ENCODE measurements at places on chromosomes 2 and 18.

GRCh38 chr2:175035806-175036205, 30.6 kb upstream of the CHN1 start:
- no peak for DNase-seq

DNA sequence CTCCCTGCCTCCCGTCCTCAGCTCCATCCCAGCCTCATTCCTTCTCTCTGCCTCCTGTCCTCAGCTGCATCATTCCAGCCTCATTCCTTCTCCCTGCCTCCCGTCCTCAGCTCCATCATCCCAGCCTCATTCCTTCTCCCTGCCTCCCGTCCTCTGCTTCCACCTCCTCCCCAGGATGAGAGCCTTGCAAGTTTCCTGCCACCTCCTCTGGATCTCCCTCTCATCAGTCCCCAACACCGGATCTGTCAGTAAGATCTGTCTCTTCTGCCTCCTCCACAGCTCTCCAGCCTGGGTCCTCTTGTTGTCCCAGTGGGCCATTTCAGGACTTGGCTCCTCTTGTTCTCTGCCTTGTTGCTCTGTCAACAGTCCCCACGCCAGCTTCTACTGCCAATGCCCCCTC, 130.9 kb downstream of the NDUFA10 start:
- no peak for DNase-seq

- DNase-seq, result no peak
Measured at GRCh38 chr2:180077295-180077906, 70.3 kb upstream of the CWC22 start.

DNA sequence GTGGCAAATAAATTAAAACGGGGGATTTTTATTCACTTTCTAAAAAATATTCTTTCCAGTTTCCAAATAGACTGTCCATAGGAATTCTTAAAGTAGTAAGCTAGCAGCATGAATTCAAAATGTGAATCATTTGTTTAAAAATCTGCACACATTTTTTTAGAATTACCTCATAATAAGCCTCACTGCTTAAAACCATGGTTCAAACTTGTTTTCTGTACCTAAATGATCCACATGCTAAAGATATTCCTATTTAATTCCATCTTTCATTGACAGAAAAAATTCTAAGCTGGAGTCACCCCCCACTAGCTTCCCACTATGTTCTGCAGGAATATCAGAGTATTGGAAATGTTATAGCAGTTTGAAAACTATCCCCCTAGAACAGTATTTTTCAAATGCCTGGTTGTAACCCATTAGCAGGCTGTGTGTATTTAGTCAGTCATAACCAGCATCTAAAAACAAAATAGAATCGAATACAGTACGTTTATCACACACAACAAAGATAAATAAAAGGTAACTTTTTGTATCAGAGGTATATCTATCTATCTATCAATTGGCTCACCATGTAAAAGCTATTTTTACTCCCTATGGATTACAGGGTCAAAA, 11.2 kb upstream of the IKZF2 start:
- no peak for DNase-seq

GRCh38 chr18:25278394-25278793, 73.6 kb downstream of the ZNF521 start:
- no peak for DNase-seq

- peak; percentile 19 for DNase-seq
Measured at GRCh38 chr2:60515721-60516226, 37.7 kb downstream of the BCL11A start.

DNA sequence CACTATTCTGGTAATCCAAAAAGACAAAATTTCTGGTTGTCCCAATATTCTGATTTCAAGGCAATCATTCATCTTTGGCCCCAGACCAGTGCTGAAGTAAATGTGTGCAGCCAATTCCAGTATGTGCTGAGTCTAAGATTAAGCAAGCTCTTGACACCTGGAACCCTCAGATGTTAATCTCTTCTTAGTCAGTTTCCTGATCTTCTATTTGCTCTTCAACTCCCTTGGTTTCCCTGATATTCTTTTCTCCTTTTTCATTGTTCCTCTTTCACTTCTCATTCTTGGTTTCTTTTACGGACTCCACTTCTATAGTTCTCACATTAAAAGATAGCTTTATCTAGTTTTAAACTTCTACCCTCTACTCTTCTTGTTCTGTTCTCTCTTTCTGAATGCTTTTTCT, 445.7 kb upstream of the FANCL start:
- DNase-seq, result no peak

GRCh38 chr2:1505031-1505441, 91.8 kb downstream of the TPO start:
- no peak for DNase-seq

GRCh38 chr2:207772081-207772843, 2.6 kb upstream of the FZD5 start:
- peak; percentile 22 for DNase-seq

DNA sequence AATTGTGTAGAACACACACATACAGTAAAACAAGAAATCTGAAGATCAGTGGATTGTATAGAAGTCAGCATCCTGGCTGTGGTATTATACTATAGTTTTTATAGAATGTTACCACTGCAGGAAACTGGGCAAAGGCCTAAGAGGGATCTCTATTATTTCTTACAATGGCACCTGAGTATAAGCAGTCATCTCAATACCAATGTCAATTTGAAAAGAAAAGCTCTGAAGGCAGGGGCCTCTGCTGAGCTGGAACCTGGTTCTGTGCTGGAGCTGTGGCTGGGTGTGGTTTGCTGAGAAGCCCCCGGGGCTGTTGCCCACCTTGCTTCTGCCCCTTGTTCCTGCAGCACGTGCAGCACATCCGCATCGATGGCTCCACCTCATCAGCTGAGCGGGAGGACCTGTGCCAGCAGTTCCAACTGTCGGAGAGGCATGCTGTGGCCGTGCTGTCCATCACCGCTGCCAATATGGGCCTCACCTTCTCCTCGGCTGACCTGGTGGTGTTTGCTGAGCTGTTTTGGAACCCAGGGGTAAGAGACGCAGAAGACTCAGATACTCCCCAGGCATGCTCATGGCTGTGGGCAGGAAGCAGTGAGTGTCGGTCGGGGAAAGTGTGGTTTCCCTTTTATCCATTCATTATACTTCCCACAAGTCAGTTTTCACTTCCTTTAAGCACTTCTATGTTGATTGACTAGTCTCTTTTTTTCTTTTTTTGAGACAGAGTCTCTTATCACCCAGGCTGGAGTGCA, 23.5 kb upstream of the RPL37A start:
- DNase-seq, result peak; percentile 45

GRCh38 chr2:133711201-133711600, 142.9 kb upstream of the NCKAP5 start:
- no peak for DNase-seq

DNA sequence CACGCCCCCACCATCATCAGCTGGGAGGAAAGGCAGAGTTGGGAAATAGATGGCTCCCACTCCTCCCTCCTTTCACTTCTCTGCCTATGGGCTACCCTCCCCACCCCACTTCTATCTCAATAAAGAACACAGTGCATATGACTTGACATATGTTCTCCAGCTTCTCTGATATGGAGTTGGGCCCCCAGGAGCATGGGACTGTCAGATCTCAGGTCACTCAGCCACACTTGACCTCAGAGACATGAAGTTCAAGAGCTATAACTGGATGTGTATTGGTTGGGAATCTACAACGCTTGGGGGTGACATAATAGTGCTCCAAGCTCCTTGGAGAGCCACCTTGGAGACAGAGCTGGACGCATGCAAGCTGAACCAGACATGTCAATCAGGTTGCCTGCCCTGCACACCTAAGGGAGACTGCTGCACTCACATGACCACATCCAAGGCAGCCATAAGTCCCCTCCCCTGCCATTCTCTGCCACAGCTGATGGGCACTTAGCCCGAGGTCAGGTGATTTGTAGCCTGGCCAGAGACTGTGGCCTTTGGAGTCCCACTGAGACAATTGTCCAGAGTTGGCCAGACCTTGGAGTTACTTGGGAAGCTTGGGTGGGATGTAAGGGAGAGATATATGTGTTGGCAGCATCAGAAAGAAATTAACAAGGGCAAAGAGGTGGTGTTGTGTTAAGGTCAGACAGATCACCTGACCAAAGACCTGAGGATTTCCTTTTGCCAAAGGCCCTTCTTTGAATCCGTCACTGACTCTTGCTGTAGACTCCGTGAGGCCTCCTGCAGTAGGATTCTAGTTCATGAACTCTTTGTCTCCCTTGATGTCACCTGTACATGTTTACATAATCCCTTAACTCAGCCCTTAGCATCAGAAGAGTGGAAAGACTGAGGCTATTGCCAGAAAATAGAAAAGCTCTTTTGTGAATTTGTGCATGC, 3.7 kb downstream of the INHA start:
- no peak for DNase-seq

GRCh38 chr2:42907835-42908234, 115.5 kb upstream of the HAAO start:
- DNase-seq, result no peak

DNA sequence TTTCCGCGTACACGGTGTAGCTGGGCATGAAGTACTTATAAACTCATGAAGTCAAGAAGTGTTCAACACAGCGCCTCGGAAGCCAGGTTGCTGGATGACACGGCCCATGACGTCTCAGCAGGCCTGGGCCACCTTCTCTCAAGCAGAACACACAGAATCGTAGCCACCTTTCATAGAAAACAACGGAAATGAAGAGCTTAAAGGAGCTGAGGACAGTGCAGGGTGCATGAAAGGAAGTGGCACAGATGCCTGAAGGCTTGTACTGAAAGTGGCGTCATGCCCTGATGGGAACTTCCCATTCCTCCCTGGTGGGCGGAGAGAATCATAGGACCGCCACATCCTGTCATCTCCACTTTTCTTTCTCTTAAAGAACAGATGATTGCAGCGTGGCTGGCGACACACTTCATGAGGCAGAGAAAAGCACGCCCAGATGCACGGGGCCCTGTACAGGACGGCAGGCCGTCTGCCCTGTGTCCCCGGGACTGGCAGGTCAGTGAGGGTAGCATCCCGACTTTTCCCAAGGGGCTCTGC, 31.1 kb downstream of the HDAC4 start:
- DNase-seq, result peak; percentile 74

DNA sequence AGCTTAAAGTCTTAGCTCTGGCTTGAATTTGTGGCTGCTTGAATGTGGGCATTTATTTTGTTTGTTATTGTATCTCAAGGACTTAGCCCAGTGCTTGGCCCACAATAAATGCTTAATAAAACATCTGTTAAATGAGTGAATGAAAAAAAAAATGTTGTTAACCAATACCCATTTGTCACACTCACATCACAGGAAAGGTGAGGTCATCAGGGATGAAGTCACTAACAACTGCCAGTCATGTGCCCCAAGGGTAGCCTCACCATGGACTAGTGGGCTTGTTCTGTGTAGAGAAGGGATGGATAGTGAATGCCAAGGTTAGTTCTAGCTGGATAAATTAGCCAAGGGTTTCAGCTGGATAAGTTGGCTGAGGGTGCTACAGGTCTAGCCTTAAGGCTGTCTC, 3.0 kb downstream of the NRBP1 start:
- DNase-seq, result peak; percentile 36
